Astrocyte (in vitro differentiated cells and primary cell): ENCODE measurements at places on chromosomes 5 and 9. TPM values are rescaled to one million over a fixed set of nuclear protein-coding genes. Genes with fewer than 3 reads are reported as not detected.

DNA sequence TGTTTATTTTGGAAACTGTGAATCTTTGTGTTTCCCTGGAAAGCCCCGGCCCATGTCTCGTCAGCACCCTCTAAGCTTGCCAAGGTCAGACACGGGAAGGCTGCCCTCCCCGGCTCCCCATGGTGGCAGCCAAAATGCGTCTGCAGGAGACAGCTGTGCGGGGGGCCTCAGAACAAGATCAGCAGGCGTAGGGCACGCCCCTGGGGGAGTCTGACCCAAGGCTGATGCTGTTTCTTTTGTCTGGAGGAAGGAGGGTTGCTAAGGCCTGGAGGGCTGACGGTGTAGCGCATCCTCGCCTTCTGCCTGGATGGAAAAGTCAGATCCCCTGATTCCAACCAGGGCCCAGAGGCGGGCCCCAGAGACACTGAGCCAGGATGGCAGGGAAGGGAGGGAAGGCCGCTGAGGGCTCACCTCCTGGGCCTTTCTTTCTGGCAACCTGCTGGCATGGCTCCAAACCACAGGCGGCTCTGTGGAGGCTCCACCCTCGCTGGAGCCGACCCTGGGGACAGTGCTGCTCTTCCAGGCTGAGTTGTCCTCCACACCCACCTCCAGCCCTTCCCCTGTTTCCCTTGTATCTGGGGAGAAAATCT lies 57.2 kb downstream of the OLFM1 start:
- DNase-seq = no peak

The C1QTNF2 gene
- 0.62 and 0.64 TPM in 2 replicates for total RNA-seq

DNA sequence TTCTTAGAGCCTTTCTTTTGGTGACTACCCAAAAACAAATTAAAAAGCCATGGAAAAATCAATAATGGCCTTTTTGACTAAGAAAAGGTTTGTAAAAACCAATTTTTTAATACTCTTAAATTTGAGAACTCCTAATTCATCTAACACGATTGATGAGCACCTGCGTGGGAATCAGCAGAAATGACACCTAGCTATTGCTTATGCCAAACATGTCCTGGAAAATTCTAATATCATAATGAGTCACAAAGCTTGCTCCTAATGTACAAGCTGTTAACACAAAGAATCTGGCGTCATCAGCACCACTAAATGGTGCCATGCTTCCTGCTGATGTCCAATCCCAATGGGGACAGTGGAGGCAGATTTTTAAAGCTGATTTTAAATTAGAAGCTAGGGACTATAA lies 146.2 kb upstream of the LRRTM2 start:
- DNase-seq = no peak

The STK32A gene
- total RNA-seq = 0.25 and 0.34 TPM in 2 replicates

The DDX4 gene
- not detected in 2 replicates for total RNA-seq

- DNase-seq = peak; percentile 39
Observed at GRCh38 chr5:168047669-168048111, 243.8 kb upstream of the WWC1 start.

- no peak for DNase-seq
Observed at GRCh38 chr9:91516777-91517176, 93.1 kb upstream of the NFIL3 start.

DNA sequence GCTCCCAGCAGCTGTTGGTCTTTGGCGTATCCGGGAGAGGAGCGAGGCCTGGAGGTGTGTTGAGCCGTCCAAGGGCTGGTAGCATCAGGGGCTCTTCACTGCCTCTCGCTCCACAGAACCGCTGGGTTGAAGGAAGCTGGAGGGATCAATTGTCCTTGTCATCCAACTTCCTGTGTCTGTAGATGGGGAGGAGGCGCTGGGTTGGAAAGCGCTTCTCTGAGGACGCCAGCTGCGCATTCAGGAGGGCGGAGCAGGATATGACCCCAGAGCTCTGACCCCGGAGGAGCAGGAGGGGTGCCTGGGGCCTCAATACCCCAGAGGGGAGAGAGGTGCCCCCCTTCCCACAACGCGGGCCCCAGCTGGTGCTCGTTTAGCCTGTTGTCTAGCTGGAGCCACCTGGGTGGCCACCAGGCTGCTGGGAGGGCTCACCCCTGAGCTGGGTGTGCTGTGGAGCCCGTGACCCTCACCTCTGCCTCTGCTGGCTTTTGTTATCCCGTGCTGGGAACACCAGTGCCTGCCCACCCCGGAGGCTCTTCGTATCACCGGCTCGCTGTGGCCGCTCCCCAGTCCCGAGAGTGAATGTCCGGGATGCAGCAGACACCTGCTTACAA lies 2.0 kb upstream of the DBH start:
- no peak for DNase-seq

- peak; percentile 99 for DNase-seq
Observed at GRCh38 chr9:34185778-34186551, 7.1 kb downstream of the UBAP1 start.

DNA sequence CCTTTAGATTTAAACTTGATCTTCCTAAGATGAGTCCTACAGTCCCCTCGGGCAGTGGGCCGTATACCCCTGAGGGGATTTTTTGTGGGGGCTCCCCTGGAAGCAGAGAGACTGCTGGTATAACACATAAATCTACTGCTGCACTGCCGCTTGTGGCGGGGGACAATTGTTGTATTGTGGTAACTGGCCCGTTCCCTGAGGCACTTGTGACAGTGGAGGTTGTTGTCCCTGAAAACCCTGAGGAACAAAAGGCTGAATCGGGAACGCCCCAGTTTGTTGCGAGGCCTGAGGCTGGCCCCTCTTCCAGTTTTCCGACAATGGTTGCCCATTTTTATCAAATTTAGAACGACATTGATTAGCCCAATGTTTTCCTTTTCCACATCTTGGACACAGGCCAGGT lies 4.7 kb upstream of the TMEM141 start:
- no peak for DNase-seq

- peak; percentile 49 for DNase-seq
Observed at GRCh38 chr5:10707198-10708142, 53.6 kb downstream of the DAP start.

The PLEKHG4B gene
- 6.1 and 8.1 TPM in 2 replicates for total RNA-seq

GRCh38 chr9:126159430-126160060 lies 167.1 kb upstream of the MVB12B start:
- no peak for DNase-seq

DNA sequence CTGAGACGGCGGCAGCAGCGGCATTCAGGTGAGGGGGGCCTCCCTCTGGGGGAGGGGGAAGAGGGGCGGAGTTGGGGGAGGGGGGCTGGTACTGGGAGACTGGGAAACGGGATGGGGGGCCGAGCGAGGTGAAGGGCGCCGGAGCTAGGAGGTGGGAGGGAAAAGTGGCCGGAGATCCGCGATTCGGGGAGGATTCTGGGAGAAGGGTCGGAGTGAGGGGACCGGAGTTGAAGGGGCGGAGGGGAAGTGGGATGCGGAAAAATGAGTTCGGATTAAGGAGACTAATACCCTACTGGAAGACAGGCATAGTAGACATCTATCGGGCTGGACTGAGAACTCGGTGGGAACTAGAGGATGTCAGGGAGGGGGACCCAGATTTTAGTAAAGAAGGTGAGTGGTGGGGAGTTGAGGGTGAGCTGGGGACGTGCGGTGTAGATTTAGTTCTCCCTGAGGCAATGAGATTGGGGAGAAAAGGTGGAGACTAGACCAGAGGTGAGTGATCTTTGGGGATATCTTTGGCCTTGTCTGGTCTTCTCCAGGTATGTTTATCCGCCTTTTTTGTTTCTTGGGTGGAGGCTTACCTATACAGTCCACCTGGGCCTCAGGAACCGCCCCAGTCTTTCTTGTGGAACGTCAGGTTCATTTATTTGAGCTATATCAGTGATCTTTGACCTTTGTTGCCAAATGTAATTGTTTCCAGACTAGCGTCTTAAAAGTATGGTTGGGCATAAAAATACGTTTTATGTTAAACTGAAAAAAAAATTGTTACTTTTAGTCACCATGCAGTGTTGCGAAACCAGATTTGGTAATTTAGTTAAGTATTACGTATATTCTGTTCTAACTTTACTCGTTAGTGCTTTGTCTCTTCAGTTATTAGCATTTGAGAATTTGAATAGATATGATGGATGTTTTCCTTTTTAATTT lies 632 bp downstream of the UBAP1 start:
- DNase-seq = no peak

- peak; percentile 30 for DNase-seq
Observed at GRCh38 chr5:109833946-109834345, 144.2 kb downstream of the MAN2A1 start.

- DNase-seq = no peak
Observed at GRCh38 chr9:11190719-11191118, 577.9 kb upstream of the PTPRD start.

GRCh38 chr5:167839065-167839464 lies 452.4 kb upstream of the WWC1 start:
- DNase-seq = no peak

- DNase-seq = no peak
Observed at GRCh38 chr5:3269395-3270169, 326.1 kb upstream of the IRX1 start.

The SPINK6 gene
- not detected in 2 replicates for total RNA-seq

The PCDHA10 gene
- total RNA-seq = 15.5 and 16.0 TPM in 2 replicates

- DNase-seq = peak; percentile 74
Observed at GRCh38 chr5:98755406-98755805, 18.1 kb upstream of the RGMB start.

DNA sequence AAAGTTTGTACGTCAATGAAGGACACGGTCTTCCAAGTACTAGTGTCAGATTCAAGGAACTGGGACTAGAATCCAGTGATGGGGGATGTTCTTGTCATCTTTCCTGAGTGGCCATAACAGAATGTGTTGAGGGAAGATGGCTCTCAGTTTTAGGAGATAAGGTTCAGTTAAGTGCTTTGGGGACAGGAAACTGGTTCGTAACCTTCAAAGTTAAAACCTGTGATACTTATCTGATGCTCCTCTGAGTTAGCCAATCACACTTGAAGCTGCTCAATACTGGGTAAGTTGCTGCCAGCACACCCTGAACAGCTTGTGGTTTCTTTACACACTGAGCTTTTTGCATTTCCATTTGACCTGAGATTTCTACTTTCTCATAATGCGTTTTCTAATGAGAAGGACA lies 64.4 kb downstream of the PIK3R1 start:
- DNase-seq = no peak

- peak; percentile 56 for DNase-seq
Observed at GRCh38 chr5:64947801-64948200, 179.1 kb downstream of the CWC27 start.

The LHFPL2 gene
- total RNA-seq = 17.0 and 19.8 TPM in 2 replicates

GRCh38 chr5:15282611-15283010 lies 217.4 kb upstream of the FBXL7 start:
- DNase-seq = no peak

DNA sequence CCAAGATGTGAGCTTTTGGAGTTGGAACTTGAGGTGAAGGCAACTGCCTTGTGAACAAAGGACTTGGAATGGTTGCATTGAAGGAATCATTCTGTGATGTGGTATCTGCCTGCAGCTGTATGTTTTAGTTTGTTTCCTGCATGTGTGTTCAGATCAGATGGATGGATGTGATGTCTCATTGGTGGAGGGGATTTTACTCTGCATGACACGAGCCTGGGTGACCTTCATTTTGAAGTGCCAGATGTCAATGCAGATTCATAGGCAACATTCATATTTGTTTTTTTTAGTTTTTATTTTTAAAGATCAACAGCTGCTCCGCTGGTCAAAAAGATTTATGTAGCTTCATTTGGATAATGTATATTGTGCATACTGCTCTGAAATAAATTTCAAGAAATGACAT lies 13.5 kb downstream of the FBXL7 start:
- DNase-seq = no peak

GRCh38 chr5:164181604-164182003 lies 676.2 kb downstream of the MAT2B start:
- no peak for DNase-seq

The NR2F1-AS1 gene
- 6.9 and 7.3 TPM in 2 replicates for total RNA-seq

- DNase-seq = no peak
Observed at GRCh38 chr5:11785771-11786352, 118.4 kb downstream of the CTNND2 start.
